ENCODE measurements at places on chromosomes 1 and 21.

GRCh38 chr1:15413563-15414444, 4.1 kb downstream of the EFHD2 start:
- no peak for DNase-seq

DNA sequence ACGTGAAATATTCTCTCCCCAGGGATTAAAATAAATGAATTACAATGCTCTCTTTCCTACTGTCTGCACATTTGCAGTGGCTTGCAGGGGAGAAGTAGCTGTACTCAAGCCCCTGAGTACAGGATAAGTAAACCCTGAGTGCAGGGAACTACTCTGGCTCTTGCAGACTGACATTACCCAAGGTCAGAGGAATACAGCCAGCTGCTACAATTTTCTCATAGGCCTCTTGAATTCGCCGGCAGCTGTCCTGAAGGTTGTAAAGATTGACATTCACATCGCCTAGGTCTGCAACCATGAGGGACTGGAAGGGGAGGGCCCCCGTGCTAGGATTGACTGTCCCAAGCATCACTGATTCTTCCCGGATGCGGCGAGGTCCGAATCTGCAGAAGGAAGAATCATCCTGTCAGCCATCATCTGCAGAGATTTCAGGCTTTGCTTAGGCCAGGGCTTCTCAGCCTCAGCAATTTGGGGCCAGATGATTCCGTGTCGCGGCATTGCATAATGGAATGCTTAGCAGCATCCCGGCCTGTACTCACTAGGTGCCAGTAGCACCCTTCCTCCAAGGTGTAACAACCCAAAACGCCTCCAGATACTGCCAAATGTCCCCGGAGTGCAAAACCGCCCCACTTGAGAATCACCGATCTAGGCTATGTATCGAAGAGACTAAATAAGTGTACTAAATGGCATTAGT, 1.7 kb downstream of the AGMAT start:
- no peak for DNase-seq

GRCh38 chr1:182102043-182102416, 40.5 kb upstream of the ZNF648 start:
- DNase-seq: no peak

DNA sequence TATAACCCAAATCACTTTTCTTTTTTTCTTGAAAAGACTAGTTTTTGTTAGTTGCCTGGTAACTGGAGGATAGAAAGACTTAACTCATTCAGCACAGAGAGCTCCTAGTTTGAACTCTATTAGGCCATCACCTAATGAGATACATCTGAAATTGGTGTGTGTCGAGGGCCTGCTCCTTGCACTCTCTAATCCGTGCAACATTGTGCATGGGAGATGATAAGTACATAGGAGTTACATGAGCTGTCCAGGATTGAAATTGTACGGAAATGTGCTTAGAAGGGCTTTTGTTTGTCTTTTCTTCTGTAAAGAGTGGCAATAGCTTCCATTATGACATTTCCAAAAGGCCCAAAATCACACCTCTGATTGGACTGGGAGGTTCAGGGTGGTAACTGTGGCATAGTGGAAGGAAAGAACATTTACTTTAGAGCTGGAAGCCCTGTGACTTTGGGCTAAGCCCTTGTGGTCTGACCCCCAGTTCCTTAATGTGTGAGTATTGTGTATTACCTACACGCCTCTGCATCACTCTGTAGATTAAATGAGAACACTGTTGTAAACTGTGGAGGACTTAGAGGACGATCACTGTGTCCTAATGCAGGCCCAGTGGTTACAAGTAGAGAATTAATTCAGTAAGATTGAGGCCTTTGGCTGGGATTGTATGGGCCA, 71.2 kb downstream of the FGGY start:
- DNase-seq: no peak

DNA sequence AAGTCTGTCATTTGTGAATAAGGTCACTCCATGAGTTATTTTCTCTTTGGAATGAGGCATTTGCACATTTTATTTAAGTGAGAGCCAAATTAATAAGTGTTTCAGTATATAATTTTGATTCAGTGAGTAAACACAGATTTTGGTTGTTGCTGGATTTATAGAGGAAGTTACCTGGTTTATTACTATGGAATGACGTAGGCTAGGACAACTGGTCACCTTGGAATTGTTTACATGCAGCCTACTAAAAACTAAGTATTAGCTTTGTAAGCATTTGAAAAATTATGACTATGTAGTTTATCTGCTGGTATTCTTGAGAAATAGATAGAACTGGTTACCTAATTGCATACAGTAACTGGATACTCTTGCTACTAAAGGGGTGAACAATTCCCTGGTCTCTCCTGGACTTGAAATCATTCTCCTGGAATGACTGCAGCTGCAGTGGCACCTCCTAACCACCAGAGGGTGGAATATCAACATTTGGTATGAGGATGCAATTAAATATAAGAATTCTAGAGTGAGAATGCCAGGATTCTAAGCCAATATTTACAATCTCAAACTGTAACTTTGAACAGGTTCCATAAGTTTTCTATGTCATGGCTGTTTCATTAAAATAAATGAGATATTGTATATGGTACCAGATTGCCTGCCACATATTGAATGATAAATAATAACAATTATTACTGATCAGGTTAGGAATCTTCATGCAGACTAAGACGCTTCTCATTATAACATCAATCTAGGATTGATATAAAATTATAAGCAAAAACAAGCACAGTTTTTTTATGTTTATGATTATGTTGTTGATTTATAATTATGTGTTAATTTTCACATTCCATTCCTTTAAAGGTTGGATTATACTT, 3.5 kb upstream of the KRTAP27-1 start:
- DNase-seq: peak; percentile 43

GRCh38 chr1:43930168-43930948, 3.2 kb upstream of the ARTN start:
- DNase-seq: no peak

DNA sequence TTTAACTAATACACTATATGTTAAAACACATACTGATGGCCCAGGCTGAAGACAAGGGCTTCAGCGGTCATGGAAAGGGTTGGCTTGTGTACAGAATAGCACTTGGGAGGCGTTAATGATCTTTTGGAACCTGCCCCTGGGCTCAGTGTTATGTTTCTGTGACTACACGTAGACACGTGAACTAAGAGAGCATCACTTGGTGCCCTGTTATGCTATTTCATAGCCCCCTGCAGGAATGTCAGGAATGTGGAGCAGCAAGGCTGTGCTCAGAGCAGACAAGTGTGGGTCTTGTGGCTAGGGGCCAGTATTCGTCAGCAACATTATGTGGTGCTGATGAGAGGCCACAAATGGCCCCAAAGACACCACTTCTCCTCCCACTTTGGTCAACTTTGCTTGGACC, 132.4 kb downstream of the MAP3K21 start:
- no peak for DNase-seq

DNA sequence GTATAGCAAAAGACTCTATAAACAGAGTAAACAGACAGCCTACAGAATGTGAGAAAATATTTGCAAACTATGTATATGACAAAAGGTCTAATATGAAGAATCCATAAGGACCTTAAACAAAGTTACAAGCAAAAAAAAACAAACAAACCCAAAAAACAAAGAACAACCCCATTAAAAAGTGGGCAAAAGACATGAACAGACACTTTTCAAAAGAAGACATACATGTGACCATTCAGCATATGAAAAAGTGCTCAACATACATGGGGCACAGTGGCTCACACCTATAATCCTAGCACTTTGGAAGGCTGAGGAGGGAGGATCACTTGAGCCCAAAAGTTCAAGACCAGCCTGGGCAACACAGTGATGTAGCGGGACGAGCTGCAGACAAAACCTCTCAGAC, 17.9 kb upstream of the OR2B11 start:
- DNase-seq: no peak

DNA sequence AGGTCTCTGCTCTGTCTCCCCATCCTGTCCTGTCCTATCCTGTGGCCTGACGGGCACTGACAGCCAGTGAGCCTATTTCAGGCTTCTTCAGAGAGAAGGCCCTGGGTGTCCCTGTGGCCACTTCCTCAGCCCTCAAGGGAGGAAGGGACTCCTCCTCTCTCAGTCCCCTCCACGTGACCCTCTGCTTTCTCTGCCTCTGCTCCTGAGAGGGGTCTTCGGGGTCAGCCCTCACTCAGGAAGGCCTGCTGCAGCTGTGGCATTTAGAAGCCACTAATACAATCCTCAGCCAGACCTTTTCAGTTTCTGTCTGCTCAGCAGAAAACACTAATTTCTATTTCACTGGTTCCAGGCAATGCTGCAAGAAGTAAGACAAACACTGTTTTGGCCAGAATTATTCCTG, 43.6 kb upstream of the ETV3 start:
- DNase-seq: no peak

- DNase-seq: peak; percentile 36
Observed at GRCh38 chr1:47725000-47725473, 272.1 kb downstream of the TRABD2B start.

- peak; percentile 12 for DNase-seq
Observed at GRCh38 chr1:171433451-171433850, 51.9 kb upstream of the PRRC2C start.
